MV-4-11 (cell line): ENCODE measurements at places on chromosomes 11 and 22.

- no peak for DNase-seq
Observed at GRCh38 chr22:46262449-46263215, 511 bp downstream of the PKDREJ start.

DNA sequence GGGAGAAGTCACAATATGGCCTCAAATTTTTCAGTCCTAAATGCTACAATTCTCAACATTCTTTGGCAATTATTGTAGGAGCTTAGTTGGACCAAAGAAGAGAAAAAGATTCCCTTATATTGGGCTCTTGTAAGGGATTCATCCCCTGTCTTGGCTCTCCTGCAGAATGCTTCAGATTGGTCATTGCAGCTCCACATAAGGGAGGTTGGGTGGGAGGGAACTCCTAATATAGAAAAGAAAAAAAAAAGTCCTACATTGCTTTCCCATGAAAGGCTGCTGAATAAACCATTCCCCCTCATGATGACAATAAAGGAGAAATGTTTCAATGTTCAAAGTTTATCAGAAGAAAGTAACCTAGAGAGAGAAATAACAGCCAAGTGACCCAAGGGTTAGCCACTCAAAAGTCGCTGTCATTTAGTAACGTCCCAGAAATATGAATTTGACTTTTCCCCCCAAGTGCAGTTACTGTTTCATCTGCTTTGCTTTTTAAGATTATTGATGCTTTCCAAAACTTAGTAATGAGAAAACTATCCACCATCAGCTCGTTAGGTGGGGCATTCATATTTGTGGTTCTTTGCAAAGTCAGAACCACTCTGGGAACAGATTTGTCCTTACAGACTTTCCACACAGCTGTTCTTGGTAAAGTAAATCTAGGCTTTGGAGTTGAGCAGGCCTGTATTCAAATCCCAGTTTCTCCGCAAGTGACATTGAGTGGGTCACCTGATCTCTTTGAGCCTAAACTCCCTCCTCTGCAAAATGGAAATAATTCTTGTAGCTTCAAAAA, 5.0 kb upstream of the SLC1A2 start:
- no peak for DNase-seq

DNA sequence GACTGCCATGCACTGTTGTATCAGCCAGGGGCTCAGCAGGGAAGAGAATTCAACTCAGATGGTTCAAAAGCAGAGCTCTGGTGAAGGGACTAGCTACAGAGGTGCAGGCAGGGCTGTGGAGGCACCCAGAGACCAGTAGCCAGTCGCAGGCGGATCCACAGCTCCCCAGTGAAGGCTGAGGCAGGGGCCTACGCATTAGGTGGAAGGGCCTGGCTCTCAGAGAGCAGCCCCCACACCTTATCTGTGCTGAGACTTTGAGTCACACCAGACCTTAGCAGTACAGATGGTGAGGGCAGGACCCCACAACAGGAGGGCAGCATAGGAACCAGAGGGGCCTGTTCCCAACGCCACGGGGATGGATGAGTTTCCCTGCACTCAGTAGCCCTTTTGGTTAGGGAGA, 189.6 kb downstream of the DSCAML1 start:
- DNase-seq: no peak

DNA sequence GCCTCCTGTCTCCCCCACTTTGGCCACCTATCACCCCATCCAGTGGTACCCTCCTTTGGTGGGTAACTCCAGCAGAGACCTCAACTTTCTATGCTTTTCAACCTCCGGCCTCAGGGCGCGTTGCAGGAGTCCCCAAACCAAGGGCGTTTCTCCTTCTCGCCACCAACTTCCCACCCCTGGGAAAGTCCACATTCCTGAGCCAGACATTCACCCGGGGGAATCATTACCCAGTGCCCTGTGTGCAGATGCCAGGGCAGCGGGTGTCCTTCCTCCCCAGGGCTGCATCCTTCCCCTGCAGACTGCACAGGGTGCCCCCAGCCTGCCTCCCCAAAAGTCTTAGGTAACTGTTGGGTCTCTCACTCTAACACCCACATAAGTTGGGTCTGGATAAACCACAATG, 26.4 kb downstream of the MYEOV start:
- DNase-seq: no peak

DNA sequence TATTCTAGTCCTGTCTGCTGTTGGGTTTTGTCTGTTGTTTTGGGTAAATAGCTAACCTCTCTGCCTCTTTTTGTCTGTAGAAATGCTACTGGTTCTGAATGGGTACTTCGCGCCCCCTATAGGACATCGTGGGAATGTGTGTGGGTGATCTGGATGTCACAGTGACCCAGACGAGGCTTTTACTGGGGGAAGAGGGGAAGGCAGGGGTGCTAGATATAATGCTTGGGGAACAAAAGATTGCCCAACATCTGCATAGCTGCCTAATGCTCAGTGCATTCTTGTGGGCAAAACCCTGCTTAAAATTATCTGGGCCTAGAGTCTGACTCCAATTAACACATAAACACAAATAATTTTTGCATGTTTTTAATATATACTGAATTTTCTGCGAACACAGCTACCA, 57.7 kb downstream of the BMAL1 start:
- peak; percentile 80 for DNase-seq

DNA sequence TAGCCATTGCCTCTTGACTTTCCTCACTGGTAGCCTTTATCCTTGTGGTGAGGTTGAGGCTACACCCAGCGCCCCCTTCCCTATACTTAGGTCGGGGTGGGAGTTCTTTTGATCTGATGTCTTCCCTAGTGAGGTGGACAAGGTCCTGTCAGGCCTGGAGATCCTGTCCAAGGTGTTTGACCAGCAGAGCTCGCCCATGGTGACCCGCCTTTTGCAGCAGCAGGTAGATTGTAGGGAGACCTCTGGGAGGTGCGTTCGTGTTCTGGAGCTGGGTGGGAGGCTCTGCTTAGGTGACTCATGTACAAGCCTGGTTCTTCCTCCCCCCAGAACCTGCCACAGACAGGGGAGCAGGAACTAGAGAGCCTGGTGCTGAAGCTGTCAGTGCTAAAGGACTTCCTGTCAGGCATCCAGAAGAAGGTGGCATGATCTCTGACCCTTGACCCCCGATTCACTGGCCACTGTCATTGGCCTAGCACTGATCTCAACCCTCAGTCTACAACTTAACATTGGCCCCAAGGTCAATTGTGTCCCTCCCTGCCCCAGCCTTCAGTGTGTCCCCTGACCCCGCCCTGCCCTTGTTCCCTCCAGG, 4.9 kb downstream of the INPPL1 start:
- no peak for DNase-seq

GRCh38 chr22:46695346-46696228, 42.5 kb downstream of the CERK start:
- DNase-seq: no peak

GRCh38 chr11:27246925-27247324, 116.1 kb downstream of the CCDC34 start:
- DNase-seq: no peak

DNA sequence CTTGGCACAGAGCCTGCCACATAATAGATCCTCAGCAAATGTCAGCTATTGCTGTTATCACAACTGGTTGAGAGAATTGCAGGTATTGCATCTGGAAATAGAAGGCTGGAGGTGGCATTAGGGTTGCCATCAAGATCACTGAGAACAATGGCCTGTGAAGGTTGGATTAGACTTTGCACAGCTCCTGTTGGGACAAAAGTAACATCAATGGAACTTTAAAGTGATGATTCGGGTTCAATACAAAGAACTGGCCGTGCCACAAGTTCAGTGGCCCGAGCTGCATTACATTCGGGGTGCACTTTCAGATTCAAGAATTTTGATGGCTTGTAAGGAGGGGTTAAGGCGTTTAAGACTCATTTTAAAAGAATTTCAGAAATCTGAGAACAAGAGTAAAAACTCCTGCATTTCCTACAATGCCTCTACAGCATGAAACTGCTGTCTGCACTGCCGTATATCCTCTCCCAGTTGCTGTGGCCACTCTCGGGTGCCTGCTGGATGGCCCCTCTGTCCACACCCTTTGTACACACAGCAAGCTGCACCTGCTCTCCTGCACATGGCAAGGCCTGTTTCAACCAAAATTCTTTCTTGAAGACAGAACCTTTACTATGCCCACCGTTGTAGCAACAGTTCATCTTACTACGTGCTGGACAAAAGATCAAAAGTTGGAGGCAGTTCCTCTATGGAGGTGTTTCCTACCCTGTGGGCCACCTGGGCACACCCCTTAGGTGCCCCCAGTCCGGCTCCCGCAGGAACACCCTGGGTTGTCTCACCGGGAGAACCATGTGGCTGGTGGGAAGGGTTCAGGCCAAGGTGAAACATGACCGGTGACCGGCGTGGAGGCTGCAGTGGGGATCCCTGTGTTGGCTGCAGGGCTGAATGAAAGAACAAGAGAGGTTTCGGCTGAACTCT, 17.5 kb upstream of the SHANK2 start:
- DNase-seq: no peak

DNA sequence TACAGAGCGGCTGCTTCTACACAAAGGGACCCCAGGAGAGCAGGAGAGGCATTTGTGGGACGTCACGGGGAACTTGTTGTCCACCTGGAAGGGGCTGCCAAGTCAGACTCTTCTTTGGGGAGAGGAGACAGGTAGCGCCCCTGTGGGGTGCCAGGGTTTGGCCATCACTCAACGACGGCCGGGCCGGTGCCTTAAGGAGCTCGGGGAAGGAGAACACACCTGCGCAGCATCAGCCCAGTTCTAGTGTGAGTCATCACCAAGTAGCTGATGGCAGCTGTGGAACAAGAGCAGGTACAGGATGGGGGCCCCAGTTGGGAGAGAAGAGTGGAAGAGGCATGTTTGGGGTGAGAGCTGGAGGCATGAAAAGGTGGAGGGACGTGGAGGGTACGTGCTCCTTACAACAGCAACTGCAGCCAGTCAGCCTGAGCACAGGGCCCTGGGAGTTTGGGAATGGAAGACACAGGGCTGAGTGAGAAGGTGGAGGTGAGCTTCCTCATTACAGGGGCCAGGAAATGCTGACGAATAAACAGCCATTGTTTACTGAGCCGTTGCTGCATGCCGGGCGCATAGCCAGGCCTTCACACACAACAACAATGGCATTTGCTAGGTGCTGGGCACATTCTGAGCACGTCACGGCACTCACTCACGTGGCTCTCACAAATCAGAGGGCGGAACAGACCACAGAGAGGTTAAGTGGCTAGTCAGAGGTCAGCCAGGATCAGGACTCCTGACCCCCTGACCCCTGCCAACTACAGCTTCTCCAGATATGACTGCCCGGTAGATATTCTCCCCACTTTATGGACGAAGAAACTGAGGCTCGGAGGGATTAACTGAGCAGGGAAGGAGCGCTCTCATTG, 29.1 kb upstream of the TP53I11 start:
- DNase-seq: no peak

DNA sequence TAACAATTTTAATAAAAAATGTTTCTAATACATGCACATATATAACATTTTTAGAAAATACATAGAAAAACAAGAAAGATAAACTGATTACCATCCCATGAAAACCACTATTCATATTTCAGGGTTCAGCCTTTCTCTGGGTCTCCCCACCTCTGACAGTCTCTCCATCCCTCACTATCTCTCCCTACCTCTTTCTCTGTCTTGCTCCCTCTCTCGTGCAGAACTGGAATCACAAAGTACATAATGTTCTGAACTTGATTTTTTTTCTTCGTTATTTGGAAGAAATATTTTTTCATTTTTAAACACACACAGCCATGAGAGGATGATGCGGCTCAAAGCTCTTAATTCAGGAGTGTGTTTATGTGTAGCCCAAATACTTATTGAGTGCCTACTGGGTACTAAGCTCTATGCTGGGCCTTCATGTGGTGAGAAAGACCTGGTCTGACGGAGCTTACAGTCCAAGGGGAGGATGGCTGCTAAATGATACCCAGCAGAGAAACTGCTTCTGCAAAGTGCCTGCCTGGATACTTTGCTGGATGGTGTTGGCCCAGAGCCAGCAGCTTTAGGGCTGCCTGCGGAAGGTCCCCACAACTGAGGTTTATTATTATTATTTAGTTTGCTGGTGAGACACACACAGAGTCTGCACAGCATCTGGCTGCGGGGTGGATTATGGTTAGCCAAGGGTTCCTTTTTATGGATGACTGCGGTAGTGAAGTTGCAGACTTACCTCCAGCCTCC, 42.6 kb downstream of the SC5D start:
- DNase-seq: peak; percentile 61

DNA sequence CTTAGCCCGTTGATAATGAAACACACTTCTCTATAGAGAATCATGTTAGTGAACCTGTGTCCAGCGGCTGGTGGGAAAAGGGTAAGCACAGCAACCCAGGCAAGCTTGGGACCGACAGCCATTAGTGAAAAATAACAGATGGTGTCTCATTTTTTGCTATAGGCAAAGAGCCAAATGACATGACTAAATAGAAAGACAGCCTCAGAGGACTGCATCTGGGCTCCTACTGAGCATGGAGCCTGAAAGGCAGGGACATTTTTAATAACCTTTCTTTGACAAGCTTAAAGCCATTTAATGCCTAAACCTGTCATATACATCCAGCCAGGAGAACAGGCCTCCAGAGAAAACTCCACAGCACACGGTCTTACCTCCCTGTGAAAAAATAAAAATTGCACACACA, 67.0 kb downstream of the FANCF start:
- DNase-seq: no peak

- DNase-seq: no peak
Observed at GRCh38 chr22:50475652-50476002, 792 bp upstream of the SBF1 start.

DNA sequence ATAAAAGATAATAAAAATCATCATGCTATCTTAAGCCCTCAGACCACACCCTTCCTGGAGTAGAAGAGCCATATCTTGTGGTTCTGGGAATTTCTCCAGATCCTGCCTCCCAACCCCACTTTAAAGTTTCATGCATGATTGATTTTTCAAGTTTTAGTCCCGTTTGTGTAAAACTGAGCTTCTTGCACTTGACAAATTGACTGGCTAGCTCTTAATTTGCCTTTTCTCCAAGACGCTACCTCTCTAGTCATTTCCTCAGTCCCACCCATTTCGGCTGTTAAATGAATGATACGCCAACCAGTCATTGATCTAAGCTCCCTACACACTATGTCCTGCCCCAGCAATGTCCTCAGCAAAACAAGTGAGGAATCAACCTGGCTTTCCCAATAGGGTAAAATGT, 71.8 kb upstream of the TEAD1 start:
- no peak for DNase-seq

GRCh38 chr11:96337541-96338431, 5.2 kb downstream of the MAML2 start:
- peak; percentile 68 for DNase-seq

DNA sequence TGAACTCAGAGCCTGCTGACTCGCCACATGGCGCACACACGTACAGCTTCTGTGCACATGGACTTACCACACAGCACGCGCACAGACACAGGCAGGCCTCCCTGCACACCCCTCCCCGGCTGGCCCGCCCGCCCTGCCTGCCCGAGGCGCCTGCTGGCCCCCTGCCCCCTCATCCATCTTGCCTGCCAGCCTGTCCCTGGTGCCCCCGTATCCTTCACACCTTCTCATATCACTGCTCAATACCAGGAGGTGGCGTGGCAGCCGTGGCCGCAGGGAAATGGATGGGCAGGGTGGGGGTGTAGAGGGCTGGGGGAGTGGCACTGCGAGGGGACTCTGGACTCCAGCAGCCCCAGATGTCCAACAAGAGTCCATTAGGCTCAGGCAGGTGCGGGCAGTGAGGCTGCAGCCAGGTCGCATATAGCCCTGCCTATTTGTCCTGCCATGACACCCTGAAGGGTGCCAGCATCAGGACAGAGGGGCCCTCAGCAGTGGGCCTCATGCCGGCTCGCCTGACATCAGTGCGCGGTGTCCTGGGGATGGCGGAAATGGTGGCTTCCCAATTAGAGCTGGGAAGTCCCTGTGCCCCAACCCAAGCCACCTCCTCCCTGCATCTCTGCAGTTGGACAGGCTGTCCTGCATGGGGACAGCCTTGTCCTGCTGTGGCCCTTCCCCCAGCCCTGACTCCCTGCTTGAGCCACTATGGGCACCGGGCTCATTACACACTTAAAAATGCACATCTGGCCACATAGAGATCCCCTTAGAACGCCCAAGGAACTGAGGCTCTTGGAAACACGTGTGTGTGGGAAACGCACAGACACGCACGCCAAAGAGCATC, 2.0 kb upstream of the TBX10 start:
- DNase-seq: no peak
